ENCODE measurements at places on chromosomes 12 and 14.
A peak's percentile ranks its signal among the peaks of the same experiment; 100 is the strongest.

DNA sequence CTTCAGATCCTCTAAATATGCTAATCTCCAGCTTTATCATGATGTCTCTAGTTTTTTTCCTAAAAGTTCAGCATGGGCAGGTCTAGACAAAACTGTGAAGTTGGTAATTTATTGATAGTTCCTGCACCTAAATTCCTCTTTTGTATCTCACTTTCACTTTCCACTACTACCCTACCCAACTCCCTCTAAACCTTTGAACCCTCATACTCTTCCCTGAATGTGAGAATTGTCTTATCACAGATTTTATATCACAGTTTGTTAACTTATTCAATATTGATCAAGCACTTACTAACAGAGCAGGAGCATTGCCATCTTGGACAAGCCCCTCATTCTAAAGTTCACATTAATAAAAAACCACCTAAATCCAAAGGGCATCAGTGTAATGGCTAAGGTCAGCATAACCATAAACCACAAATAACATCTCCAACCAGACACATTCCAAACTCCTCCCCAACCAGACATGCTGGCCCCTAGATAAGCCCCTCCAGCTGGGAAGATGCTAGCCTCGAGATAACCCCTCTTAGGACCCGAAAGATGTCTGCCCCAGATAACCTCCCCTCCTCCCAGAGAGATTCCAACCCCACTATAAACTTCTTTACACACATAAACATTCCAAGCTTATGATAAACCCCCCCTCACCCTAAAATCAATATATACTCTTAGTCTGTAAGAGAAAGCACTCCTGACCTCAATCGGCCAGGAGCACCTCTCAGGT lies 78.7 kb downstream of the FSCB start:
- DNase-seq: no peak

DNA sequence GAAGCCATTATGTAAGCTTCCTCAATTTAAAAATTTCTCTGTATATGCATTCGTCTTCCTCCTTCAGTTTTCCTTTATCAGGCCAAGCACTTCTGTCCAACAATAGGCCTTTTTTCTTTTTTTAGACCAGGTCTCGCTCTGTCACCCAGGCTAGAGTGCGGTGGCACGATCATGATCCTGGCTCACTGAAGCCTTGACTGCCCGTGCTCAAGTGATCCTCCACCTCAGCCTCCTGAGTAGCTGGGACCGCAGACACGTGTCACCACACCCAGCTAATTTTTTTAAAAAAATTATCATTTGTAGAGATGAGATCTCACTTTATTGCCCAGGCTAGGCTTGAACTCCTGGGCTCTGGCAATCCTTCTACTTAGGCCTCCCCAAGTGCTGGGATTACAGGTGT lies 25.8 kb downstream of the TAOK3 start:
- DNase-seq: no peak

GRCh38 chr12:20822925-20823324 lies 12.4 kb downstream of the SLCO1B3 start:
- DNase-seq: no peak

DNA sequence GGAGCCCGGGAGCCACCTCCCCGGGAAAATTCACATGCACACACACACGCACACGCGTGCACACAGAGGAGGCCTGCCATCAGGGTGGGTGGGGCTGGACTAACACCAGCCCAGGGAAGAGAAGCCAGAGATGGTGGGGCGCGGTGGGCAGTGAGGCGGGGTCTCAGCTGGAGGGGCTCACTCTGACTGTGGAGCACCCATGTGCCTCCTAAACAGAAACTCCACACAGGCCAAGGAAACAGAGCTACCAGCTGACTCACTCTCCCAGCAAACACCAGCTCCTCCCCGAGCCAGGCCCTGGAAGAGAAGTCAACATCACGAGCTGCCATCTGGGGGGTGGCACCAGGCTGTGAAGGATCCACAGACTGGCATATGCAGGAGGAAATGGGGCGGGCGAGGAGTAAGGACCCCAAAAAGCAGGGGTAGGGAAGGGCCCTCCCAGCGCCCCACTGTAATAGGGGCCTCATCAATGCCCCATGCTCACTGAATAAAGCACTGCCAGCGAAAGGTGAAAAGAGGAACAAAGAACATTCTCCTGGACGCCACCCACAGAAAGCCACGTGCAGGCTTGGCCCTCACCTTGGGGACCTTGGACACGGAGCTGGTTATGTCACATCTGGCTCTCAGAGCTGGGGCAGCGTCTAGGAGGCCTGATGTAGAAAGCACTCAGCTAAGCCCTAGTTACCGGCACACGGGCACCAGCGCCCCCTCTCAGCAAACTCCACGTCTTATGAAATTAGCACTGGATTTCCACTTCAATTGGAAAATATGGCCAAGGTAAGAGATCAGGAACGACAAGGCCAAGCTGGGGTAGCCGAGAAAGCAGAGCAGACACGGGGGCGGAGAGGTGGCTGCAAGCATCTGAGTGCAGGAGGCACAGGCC lies 8.4 kb upstream of the INF2 start:
- peak; percentile 56 for DNase-seq

DNA sequence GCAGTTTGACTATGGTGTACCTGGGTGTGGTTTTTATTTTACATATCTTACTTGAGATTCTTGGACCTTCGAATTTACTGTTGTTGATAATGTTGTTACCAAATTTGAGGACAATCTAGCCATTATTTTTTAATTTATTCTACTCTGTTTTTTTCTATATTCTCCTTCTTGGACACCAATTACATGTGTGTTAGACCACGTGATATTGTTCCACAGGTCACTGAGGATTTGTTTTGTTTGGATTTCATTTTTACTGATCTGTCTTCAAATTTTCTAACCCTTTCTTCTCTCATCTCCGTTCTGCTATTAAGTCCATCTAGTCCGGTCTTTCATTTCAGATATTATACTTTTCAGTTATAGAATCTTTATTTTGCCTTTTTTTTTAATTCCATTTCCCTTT lies 204.9 kb upstream of the BCL2L14 start:
- DNase-seq: no peak

DNA sequence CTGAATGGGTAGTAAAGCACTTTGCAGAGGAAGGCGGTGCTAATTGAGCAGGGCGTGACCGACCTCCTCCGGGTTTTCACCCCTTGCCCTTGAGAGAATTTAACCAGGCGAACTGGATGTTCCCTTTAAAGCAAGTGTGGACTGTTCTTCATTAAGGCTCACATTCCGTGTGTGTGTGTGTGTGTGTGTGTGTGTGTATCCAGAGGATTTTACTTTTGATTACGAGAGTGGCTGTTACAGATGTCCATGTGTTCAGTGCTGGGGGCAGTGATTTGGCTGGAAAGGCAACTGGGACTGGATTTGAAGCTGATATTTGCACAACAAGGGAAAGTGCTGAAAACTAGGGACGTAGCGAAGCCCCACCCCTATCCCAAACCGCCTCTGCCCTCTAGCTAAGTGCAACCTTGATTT lies 2.2 kb downstream of the TMEM132C start:
- DNase-seq: no peak

DNA sequence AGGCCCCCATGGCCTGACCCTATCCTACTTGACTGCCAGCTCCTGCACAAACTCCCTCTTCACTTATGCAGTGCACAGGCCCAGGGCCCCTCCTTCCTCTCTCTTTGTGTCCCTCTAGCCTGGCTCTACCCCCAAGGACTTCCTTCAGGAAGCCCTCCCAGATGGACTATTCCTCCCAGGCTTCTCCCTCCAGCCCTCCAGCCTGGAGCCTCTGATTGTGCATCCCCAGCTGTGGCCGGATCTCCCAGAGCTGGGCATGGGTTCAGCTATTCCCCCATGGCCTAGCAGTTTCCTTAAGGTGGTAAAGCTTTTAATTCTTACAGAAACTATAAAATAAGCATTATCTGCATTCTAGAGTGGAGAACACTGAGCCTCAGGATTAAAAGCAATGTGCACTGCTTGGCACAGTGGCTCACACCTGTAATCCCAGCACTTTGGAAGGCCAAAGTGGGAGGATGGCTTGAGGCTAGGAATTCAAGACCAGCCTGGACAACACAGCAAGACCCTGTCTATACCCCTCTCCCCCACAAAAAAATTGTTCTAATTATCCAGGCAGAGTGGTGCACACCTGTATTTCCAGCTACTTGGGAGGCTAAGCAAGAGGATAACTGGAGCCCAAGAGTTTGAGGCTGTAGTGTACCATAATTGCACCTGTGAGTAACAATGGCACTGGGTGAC lies 16.8 kb upstream of the KRT8 start:
- DNase-seq: no peak
